ENCODE measurements at places on chromosomes 1 and 21.

DNA sequence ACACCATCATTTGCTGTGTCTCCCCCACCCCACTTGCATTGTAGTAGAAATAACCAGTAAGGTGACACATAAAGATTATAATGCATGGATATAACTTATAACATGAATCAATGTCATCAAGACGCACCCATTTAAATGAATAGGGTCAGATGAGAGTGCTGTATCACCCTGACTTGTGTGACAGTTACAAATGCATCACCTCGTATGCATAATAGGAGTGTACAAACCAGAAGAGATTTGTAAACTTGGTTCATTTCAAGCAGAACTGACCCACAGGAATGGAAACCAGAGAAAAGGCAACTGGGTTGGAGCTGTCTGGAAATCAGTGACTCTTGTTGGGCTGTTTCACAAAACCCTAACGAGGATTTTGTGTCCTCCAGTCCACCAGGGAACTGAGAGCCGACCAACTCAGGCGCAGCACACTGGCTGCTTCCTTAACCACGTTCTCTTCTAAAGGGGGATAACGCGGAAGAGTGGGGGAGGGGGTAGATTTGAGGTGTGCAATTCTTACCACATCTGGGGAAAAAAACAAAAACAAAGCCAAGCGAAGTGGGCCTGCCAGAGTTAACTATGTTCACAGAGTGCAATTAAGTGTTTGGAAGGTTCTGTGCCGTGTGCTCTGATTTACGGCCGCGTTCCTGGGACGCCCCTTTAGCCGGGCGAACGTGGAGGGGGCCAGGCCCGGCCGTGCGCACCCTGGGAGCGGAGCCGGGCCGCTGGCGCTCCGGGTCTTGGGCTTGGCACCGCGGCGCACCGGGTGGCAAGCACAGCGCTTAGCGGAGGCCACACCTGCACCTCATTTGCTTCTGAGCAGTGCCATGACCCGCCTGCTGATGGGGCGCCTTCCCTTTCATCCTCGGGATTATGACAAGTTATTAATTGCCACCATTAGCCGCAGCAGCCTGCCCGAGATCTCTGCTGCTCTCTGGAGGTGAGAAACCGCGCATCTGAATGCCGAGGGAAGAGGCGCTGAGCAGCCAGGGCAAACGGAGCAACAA lies 248.8 kb upstream of the FOXD3 start:
- DNase-seq = no peak

DNA sequence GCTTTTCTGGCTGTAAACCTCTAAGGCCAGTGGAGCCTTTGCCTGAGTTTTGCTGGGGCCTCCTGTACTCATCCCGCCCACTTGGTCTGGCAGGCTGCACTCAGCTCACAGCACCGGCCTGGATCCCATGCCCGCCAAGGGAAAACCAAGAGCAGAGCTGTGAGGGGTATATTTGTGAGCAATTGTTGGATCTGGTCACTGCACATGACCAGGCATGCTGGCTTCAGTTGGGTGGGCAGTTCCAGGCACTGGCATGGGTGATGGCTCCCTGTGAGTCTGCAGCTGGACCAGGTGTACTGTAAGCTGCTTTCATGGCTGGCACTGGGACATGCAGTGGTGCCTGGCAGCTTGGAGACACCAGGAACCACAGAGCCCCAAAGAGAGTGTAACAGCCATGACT lies 563.1 kb upstream of the RGS18 start:
- no peak for DNase-seq

GRCh38 chr1:65372557-65372956 lies 47.9 kb upstream of the LEPR start:
- no peak for DNase-seq

- no peak for DNase-seq
Measured at GRCh38 chr1:154129391-154129970, 25.4 kb downstream of the NUP210L start.

DNA sequence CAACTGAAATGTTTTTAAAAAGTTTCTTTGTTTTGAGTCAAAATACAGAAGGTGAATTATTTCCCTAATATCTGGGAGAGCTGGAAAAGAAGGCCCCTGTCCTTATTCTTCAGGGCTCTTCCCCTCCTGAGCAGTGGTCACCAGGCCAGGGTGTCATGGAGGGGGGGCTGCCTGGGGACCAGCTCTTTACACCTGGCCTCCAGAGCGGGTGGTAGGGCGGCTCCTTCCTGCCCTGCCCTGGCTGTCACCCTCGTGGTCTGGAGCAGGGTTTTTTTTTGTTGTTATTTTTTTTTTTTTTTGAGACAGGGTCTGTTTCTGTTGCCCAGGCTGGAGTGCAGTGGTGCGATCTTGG lies 6.6 kb downstream of the SKI start:
- no peak for DNase-seq

- DNase-seq = no peak
Measured at GRCh38 chr21:27586986-27587385, 620.1 kb upstream of the ADAMTS5 start.

DNA sequence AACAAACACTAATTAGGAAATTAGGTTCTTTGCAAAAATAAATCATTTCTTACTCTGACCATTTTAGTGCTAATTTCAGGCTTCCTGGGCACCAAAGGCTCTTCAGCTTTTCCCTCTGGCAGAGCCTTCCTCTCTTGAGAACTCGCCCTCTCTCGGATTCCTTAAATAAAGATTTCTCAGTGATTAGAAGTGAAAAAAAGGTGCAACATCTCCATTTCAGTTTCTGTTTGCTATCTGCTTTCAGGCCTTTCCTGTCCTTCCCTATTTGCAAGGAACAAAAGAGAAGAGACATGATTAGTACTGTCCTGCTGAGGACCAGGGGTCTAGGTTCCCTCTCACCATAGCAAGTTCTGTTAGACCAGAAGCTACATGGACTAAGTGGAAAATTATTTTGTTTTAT lies 27.8 kb upstream of the CACYBP start:
- no peak for DNase-seq

Data from stimulated activated CD4-positive, alpha-beta T cell treated with anti-CD3 and anti-CD28 coated beads, Interleukin-4, amount 100 ng/mL, for 48 hours (primary cell).